ENCODE measurements at places on chromosomes 11 and 22. TPM values are rescaled to one million over a fixed set of nuclear protein-coding genes. Genes with fewer than 3 reads are reported as not detected.

Gene MUC6
- not detected for total RNA-seq

Gene C11orf68
- 18.6 TPM for total RNA-seq

Gene PARVA
- 21.0 TPM for total RNA-seq

Gene CRYBB2
- not detected for total RNA-seq
